DMS53 (cell line): ENCODE measurements at places on chromosomes 12 and 14.
A peak's percentile ranks its signal among the peaks of the same experiment; 100 is the strongest.

DNA sequence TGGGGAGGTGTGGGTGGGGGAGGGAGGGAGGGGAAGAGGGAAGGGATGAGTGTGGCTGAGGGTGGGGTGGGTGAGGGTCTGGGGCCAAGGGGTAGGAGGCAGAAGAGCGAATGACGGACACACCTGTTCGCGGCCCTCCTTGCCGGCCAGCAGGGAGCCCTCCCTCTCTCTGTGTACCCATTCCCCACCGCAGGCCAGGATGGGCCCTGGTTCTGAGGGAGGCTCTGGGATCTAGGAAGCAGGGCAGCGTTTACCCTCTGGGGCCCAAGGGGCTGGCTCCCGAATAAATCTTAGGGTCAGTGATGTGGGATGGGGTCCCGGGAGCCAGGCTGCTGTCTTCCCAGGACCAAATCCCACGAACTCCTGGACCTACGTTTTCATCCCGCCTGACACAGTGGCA lies 46.0 kb upstream of the ESRRB start:
- DNase-seq: no peak

- DNase-seq: peak; percentile 29
Measured at GRCh38 chr14:33728010-33728498, 222.8 kb downstream of the EGLN3 start.

DNA sequence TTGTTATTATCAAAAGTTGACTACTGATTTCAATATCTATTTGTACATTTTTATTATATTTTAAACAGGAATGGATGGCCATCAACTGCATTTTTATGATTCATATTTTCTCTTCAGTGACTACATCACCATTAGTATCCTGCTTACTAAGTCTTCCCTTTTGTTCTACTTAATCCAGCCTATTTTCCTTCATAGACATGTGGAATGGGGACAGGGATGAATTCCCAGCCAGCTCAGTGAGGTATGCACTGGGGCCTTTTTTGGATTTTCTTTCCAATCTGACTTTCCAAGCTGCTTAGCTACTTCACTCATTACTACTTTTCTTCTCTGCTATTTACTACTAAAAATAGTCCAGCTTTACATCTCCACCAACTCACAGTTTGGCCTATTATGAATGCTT lies 38.4 kb downstream of the AKAP6 start:
- DNase-seq: no peak

- peak; percentile 65 for DNase-seq
Measured at GRCh38 chr12:86233126-86233525, 23.1 kb downstream of the MGAT4C start.

GRCh38 chr14:29843981-29844380 lies 83.7 kb downstream of the PRKD1 start:
- no peak for DNase-seq

- DNase-seq: no peak
Measured at GRCh38 chr14:87990682-87991081, 2.3 kb downstream of the GALC start.

DNA sequence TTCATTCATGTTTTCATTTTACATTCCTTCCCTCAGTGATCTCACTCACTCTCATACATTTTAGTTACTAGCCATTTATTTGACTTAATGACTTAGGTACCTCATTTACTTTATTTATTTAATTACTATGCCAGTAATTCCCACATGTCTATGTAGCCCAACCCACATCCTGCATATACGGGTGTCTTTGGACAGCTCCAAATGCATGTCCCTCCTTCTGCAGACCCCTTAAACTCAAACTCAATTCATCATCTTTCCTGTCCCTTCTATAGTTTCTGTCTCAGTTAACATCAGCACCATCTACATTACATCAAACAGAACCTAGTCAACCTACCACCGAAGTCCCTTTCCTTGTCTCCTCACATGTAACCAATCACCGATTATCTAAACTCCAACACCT lies 2.8 kb downstream of the CLEC1A start:
- no peak for DNase-seq

DNA sequence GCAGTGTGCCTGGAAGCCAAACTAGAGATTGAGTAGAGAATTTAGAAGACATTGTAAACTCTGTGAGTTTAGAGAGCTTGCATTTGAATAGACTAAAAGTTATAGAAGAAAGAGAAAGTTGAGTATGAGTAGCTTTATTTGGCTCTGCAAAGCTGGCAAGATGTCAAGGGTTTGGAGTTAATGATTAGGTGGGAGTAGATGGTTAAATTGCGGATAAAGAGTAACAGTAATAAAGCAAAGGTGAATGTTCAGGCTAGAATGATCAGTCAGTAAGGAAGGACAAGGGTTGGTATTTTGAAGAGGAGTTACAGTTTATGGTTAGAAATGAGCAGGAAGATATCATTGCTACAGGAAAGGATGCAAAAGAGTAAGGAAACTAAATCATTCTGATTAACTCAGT lies 5.2 kb downstream of the PPM1A start:
- DNase-seq: no peak

DNA sequence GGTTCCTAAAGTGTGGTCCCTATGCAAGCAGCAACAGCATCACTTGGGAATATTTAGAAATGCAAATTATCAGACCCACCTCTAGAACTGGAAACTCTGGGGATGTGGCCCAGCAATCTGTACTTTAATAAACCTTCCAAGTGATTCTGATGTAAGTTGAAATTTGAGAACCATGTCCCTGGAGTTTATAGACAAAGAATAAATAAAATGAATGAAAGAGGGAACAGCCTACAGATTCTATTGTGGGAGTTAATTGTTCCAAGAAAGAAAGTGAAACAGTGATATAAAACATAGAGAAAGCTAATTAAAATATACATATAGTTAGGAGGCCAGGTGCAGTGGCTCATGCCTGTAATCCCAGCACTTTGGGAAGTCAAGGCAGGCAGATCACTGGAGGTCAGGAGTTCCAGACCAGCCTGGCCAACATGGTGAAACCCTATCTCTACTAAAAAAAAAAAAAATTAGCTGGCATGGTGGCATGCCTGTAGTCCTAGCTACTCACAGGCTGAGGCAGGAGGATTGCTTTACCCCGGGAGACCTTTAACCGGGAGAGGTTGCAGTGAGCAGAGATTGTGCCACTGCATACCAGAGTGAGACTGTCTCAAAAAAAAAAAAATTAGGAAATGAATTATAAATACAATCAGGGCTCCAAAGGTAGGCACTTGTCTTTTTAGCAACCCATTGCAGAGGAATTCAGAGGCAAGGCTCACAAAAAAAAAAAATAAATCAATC lies 507.5 kb downstream of the NAV3 start:
- no peak for DNase-seq

DNA sequence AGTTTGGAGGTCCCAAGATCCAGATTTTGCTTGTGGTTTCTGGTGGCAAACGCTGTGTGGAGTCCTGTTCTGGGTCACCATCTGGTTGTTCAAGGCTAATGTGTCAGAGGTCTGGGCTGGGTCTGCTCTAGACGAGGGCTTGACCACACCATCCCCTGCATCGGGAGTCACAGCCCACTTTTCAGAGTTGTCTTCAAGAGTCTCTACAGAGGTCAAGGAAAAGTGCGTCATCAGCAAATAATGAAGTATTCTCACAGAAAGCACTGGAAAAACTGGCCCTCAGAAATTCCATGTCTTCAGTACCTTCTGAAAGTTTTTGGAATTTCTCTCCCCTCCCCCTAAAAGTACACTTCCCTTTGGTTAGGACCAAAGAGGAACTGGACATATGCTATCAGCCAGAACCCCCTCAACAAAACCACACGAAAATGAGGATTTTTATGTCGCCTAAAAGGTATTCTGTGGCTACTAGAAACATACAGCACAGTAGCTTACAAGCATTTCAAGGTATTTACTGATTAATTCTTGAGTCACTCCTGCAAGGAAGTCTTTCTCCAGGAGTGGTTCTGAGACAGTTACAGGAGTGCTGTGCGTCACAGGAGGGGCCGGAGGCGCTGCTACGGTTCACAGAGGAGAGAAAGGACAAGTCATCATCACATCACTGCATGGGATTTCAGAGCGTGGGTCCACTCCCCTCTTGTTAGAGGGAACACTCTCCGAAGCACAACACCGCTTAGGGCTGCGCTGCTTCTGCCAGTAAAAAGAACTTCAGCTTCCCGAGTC lies 35.4 kb downstream of the RAD52 start:
- no peak for DNase-seq

GRCh38 chr12:106303202-106303820 lies 778 bp downstream of the TCP11L2 start:
- peak; percentile 95 for DNase-seq
